Activated T-helper 2 cell treated with anti-CD3 and anti-CD28 coated beads, Interferon-gamma antibody, Interleukin-2, Interleukin-4, amounts not matched to agents 10 μg/mL and 5 μg/mL and 100 μg/mL, durations not matched to agents 14 hours and 24 hours and 36 hours (primary cell): ENCODE measurements at places on chromosomes 12 and 14. TPM values are rescaled to one million over a fixed set of nuclear protein-coding genes. Genes with fewer than 3 reads are reported as not detected.

Gene CDH24
- total RNA-seq, result 1.4 and 2.1 TPM in 2 replicates

GRCh38 chr12:62436164-62436503 lies 30.5 kb upstream of the MON2 start:
- H3K27ac ChIP-seq, result no peak overlapping the region
- H3K27me3 ChIP-seq, result peaks cover 46% of the 10 kb centered on the region
- no peak for DNase-seq
- H3K36me3 ChIP-seq, result no peaks in the 10 kb centered on the region
- no peak overlapping the region for H3K4me3 ChIP-seq

Gene SLC2A13
- total RNA-seq, result 2.5 and 2.9 TPM in 2 replicates

- no peaks in the 10 kb centered on the region for H3K27me3 ChIP-seq
- H3K36me3 ChIP-seq, result peaks cover 37% of the 10 kb centered on the region
- H3K27ac ChIP-seq, result no peak overlapping the region
- H3K4me3 ChIP-seq, result no peak overlapping the region
- no peak for DNase-seq
These were observed 26.4 kb downstream of the HCFC2 start for GRCh38 chr12:104090685-104091084.

GRCh38 chr12:10304161-10304574 lies 3.5 kb upstream of the KLRD1 start:
- peaks cover 49% of the 10 kb centered on the region for H3K4me1 ChIP-seq
- H3K27ac ChIP-seq, result peak overlapping the region; percentile 34
- H3K36me3 ChIP-seq, result peaks cover 14% of the 10 kb centered on the region
